ENCODE measurements at places on chromosomes 7 and 10. TPM values are rescaled to one million over a fixed set of nuclear protein-coding genes. Genes with fewer than 3 reads are reported as not detected.

Gene CCL26
- total RNA-seq: not detected

Gene PNLIPRP2
- total RNA-seq: 0.88 TPM

Gene ST8SIA6
- total RNA-seq: 1.8 TPM

Gene MALRD1
- not detected for total RNA-seq

Gene FEZF1
- not detected for total RNA-seq

Gene ACSL5
- 61.7 TPM for total RNA-seq

Gene UPK3BL2
- total RNA-seq: 8.5 TPM

Gene SMO
- 22.1 TPM for total RNA-seq

Gene MRC1
- total RNA-seq: 30.9 TPM

Gene MRLN
- not detected for total RNA-seq

Gene NEUROD6
- total RNA-seq: not detected

Gene VPS37D
- total RNA-seq: 2.6 TPM

Gene CUBN
- 0.25 TPM for total RNA-seq

Gene TMEM139
- 22.0 TPM for total RNA-seq
